ENCODE measurements at places on chromosomes 7 and 10.

DNA sequence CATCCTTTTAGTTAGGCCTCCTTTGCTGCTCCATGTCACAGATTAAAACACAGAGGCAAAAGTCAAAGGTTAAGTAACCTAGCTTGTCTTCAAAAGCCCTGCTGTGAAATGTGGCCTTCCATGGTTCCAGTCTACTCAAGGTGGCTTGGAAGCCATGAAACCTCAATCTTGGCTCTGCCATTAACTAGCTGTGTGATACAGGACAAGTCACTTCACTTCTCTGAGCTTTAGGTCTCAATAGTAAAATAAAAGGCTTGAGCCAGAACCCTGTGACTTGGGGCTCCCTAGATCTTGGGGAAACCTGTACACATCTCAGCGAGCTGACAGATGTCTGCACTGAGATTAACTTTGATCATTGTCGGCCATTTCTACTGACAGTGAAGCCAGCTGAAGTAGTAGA is 48.0 kb upstream of the KMT2E start:
- no peak for DNase-seq

DNA sequence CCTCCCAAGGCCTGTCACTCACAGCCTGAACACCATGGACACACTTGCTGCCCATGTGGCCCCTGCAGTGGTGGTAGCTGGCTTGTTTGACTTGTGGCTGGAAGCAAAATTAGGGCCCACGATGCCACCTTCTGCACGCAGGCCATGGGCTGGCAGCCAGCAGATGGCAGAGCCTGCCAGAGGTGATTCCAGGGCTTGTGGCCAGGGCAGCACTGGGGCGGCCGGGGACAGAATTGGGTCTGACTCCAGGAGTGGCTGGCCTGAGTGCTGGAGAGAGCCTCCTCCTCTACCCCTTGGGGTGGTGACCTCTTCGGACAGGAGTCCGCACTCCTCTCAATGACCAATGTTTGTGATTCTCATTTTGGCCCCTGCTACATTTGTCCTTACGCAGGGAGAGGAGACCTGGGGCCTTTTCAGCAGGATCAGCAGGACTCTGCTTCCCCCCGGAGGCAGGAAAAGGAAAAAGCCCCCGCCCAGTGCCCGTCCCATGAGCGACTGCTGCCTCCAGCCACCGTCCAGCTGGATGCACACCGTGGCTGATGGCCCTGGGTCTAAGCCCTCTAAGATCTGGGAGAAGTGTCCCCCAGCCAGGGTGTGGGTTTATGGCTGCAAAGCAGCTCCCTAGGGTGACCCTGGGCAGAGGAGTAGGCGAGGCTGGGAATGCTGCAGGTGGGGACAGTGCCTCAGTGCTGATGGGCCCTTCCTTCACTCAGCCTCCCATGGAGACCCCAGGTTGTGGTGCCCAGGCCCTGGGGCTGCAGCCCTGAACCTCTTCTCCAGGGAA is 26.5 kb downstream of the DNAJB12 start:
- DNase-seq: no peak

DNA sequence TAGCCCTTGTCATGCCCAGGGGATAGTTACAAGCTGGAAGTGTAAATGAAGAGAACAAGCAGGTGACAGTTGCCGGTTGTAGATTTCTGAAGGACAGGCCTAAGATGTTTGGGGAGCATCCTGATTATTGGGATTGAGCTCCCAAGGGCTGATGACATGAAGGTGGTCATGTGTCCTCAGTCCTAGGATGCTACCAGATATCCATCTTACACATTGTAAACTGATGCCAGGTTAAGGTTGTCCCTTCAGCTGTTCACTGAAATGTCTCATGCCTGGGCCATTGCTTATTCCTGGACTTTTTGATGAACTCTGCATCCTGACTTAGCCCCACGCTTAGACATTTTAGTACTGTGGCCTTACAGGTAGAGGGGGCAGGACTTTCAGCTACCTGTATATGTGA is 1.3 kb downstream of the ZMIZ2 start:
- no peak for DNase-seq

DNA sequence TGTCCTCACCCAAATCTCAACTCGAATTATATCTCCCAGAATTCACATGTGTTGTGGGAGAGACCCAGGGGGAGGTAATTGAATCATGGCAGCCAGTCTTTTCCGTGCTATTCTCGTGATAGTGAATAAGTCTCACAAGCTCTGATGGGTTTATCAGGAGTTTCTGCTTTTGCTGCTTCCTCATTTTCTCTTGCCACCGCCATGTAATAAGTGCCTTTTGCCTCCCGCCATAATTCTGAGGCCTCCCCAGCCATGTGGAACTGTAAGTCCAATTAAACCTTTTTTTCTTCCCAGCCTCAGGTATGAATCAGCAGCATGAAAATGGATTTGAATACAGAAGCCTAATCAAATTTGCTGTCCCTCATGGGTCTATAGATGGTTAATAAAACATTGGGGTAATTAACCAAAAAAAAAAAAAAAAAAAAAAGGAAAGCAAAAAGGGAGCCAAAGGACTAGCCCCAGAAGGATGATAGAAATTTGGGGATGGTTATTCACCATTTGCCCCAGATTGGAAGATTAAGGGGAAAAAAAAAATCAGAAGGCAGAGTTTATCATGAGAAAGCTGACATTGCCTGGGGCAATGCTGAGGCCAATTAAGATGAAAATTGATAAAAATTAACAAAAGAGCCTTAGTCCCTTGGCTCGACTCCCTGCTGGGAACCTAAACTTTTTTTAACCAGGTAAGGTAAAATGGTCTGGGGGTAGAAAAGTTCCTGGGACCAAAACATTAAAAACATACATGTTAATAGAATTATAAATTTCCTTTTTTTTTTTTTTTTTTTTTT is 27.6 kb downstream of the AVL9 start:
- no peak for DNase-seq

DNA sequence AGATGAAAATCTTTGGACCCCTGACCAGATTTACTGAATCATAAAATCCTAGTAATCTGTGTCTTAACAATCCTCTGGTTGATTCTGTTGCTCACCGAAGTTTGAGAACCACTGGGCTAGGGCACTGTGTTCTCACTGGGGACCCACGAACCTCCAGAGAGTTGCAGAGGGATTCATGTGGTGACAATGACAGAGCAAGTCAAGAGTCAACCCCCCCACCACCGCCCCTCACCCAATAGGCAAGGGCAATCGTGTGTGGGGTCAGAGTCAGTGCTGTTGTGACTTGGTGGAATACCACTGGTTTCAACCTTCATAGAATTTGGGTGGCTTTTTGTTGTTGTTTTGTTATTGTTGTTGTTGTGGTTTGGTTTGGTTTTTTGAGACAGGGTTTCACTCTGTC is 23.5 kb upstream of the NRP1 start:
- no peak for DNase-seq

DNA sequence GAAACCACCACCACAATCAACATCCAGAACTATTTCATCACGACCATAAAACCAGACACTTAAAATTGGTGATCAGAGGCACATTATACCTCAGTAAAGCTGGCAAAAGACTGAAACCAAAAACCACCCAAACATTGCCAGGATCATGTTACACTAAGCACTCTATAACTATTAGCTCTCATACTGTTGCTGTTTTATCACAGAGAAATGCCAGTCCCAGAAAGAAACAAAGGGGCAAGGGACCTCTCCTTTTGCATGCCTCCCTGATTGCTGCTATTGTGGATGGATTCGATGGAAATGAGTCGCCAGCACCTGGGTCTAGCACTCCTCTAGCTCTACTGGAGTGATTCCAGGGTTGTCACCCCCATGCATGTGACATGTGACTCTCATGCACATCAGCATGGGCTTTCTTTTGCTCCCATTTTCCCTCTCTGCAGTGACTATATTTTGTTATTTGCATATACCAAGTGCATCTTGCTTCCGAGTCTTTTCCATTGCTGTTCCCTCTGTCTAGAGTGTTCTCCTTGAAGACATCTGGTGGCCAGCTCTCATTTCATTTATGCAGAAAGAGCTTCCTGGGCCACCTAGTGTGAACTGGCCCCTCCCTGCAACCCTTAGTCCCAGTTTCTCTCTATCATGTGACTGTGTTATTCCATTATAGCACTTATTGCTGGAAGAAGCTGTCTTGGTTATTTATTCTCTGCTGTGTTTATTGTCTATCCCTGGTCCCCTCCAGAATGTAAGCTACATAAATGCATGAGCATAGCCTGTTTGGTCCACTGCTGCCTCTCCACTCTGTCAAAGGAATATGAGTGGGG is 300.6 kb downstream of the PLXNA4 start:
- DNase-seq: no peak

DNA sequence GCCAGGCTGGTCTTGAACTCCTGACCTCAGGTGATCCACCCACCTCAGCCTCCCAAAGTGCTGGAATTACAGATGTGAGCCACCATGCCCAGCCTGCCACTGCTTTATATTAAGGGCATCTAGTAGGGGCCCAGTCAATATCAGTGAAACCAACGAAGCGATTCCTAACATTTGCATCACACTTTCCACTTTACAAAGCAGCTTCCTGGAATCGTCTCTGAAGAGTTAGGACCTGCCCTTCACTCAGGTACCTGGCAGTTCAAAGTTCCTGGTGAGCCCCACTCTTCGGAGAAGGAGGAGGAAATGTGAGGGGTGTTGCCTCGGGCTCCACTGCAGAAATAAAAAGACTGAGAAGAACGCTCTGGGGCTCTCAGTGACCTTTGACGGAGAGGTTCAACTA is 31.1 kb upstream of the EZH2 start:
- DNase-seq: no peak

- DNase-seq: no peak
Observed at GRCh38 chr10:119917777-119918176, 25.2 kb downstream of the SEC23IP start.

DNA sequence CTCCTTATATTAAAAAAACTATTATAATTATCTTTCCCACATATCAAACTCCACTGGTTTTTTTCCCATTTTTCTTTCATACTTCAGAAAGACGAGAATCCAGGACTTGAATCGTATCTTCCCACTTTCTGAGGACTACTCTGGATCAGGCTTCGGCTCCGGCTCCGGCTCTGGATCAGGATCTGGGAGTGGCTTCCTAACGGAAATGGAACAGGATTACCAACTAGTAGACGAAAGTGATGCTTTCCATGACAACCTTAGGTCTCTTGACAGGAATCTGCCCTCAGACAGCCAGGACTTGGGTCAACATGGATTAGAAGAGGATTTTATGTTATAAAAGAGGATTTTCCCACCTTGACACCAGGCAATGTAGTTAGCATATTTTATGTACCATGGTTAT is 15.9 kb downstream of the SRGN start:
- no peak for DNase-seq

DNA sequence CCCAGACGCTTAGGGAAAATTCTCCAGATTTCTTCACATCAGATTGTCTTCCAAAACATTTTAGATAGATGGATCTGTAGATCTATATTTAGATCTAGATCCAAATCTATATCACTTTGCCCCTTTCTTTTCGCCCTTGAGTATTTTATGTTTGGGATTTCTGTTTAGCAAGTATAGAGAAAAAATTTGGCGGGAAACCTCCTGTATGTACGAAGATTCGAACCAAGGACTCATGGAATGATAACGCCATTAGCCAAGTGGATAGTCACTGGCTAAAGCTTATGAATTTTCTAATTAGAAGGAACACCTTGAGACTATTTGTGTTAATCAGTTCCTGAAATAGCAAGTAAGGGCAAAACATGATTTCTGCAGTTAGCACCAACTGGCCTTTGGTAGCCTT is 1.2 kb downstream of the THNSL1 start:
- no peak for DNase-seq

DNA sequence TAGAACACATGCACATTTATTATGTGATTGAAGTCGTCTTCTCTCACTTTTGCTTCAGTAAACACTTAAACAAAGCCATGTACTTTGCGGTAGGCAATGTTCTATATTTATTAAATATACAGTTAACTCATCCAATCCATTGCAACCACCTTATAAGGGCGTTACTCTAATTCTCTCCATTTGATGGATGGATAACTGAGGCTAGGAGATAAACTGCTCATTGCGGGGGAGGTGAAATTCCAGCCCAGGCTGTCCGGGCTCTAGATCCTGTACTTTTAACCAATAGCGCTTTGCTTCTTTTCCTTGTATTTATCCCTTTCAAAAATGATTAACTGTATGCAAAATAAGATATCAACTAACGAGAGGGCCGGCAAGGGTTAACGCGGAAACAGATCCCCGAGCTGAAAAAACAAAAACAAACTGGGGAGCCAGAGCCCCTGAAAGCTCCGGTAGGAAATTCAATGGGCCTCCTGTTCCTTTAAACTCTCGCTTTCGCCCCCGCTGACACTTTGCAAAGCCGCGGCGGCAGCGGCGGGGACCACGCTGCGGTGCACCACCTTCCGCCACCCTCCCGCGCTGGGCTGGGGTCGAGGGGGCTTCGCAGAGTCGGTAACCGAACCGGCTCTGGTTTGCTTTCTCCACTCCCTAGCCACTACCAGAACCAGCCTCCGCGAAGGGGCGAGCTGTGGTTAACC is 1.0 kb upstream of the PLXDC2 start:
- DNase-seq: no peak

DNA sequence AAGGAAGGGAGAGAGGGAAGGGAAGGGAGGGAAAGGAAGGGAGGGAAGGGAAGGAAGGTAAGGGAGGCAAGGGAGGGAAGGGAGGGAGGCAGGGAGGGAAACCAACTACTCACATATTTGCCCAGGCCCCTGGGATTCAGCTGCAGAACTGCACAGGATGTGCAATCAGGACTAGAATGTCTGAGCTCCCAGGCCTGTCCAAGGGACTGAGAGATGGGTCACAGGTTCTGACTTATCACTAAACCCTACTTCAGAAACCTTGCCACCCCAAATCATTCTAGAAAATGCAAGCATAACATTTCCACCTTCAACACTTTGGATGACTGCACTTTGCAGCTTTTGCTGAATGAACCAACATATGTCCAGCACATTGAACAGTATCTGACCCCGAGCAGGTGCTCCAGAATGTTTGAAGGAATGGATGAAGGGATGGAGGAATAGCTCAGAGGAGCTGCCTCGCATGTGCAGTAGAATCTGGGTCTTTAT is 245.3 kb downstream of the KCNMA1 start:
- no peak for DNase-seq

GRCh38 chr10:17003151-17003550 is 126.5 kb downstream of the CUBN start:
- DNase-seq: peak; percentile 43

DNA sequence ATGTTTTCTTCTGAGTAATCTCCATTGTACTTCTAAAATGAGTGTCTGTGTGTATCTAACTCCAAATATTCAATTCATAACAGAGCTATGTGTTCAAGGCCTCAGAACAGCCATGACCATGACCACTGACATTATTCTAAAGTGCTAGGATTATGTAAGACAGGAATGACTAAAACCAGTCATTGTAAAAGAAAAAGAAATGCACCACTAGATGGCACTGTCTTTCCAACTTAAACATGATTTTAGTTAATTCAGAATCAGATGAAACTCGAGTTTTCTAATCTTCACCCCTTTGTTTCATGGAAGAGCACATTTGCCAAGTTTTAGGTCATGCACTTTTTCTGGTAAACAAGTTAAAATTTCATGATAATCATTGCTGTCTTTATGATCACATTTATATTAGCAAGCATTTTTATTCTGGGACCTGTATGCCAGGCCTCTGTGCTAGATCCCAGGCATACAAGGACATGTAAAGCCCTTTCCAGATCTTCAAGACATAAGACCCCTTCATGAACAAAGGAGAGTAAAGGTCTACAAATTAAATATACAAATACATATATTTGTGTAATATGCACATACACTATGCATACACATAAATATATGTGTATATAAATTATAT is 26.1 kb upstream of the RSU1 start:
- peak; percentile 47 for DNase-seq

Measured in KG1 (cell line).